ENCODE measurements at places on chromosomes 3 and 15. TPM values are rescaled to one million over a fixed set of nuclear protein-coding genes. Genes with fewer than 3 reads are reported as not detected.

GRCh38 chr15:76962337-76963013, 30.9 kb downstream of the RCN2 start:
- no peak overlapping the region for H3K4me3 ChIP-seq
- no peaks in the 10 kb centered on the region for H3K27me3 ChIP-seq
- no peaks in the 10 kb centered on the region for H3K36me3 ChIP-seq

DNA sequence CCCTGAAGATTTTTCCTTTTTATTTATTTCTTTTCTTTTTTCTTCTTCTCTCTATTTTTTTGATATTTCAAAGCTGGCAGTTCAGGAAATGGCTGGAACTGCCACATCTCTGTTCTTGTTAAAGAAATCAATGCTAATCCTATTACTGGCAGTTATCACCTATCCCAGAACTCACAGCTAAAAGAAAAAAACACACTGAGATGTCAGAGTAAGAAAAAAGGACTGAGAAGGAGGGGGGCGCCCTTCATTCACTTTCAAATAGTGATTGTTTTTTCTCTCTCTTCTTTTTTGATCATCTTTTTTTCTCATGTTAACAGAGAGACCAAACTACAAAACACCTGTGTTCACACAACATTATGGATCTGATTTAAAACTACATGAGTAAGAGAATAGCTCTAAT, 337.1 kb downstream of the IL20RB start:
- no peak for DNase-seq
- H3K36me3 ChIP-seq = no peaks in the 10 kb centered on the region
- H3K27me3 ChIP-seq = no peaks in the 10 kb centered on the region
- no peak overlapping the region for H3K4me3 ChIP-seq
- H3K4me1 ChIP-seq = no peaks in the 10 kb centered on the region
- no peak overlapping the region for H3K27ac ChIP-seq

- no peak for DNase-seq
- no peak overlapping the region for H3K4me3 ChIP-seq
- no peaks in the 10 kb centered on the region for H3K36me3 ChIP-seq
- no peaks in the 10 kb centered on the region for H3K27me3 ChIP-seq
- H3K4me1 ChIP-seq = no peaks in the 10 kb centered on the region
- no peak overlapping the region for H3K27ac ChIP-seq
These were observed 365.5 kb downstream of the GBE1 start for GRCh38 chr3:81395739-81396513.

DNA sequence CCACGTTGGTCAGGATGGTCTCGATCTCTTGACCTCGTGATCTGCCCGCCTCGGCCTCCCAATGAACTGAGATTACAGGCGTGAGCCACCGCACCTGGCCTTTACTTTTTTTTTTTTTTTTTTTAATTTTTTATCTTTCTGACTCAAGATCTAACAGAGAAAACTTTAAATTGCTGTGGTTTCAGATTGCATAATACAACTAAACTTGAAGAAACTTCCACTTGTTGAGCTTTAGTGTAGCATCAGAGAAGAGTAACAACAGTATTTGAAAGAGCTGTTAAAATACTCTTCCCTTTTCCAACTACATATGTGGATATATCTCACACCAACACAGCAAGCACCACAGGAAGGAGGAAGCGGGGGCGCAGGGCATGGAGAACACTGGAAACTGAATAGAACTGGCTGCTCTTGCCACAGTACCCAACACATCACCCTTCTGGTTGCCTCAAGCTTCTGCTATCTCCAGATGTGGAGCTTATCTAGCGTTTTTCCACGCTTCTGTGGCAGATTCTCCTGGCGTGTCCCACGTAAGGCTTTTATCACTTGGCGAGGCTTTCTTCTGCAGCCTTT, 45.4 kb downstream of the MAP6D1 start:
- H3K4me1 ChIP-seq = peaks cover 4% of the 10 kb centered on the region
- H3K27ac ChIP-seq = peak overlapping the region; percentile 54
- peaks cover 61% of the 10 kb centered on the region for H3K36me3 ChIP-seq
- no peak overlapping the region for H3K4me3 ChIP-seq
- DNase-seq = no peak

DNA sequence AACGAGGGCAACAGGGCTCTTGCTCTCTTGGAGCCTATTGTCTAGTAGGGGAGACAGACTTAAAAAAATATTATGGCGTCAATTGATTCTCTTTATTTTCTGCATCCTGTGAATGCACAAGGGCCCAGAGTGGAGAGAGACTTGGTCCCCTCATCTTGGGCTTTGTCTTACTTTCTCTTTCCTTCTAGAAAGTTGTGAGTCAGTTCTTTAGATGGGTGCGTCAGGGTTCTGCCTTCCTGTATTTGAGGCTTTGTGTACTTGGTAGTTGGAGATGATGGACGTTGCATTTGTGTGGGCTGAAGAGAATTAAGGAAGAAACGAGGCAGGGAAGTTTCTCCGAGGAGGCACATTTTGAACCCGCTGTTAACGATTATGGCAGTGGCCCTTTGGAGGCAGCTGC, 52.9 kb downstream of the CACNA1D start:
- H3K27me3 ChIP-seq = no peaks in the 10 kb centered on the region
- H3K36me3 ChIP-seq = no peaks in the 10 kb centered on the region
- H3K4me1 ChIP-seq = no peaks in the 10 kb centered on the region

- DNase-seq = no peak
- peaks cover 1% of the 10 kb centered on the region for H3K4me1 ChIP-seq
- H3K27ac ChIP-seq = no peak overlapping the region
These were observed 6.6 kb upstream of the CCNL1 start for GRCh38 chr3:157166561-157166960.

- peaks cover 19% of the 10 kb centered on the region for H3K27me3 ChIP-seq
- H3K4me3 ChIP-seq = peak within 1 kb of the TSS; percentile 27
- H3K36me3 ChIP-seq = no peaks in the 10 kb centered on the region
- no peak within 1 kb of the TSS for H3K27ac ChIP-seq
- no peak for DNase-seq
These were observed at the start of gene RHCG for GRCh38 chr15:89496155-89497098. RHCG (minus strand) TSS chr15:89496583; CDS start chr15:89496544, 39 bp downstream.

- no peak overlapping the region for H3K27ac ChIP-seq
- H3K36me3 ChIP-seq = no peaks in the 10 kb centered on the region
These were observed 223.2 kb downstream of the MTHFS start for GRCh38 chr15:79673416-79674123.

DNA sequence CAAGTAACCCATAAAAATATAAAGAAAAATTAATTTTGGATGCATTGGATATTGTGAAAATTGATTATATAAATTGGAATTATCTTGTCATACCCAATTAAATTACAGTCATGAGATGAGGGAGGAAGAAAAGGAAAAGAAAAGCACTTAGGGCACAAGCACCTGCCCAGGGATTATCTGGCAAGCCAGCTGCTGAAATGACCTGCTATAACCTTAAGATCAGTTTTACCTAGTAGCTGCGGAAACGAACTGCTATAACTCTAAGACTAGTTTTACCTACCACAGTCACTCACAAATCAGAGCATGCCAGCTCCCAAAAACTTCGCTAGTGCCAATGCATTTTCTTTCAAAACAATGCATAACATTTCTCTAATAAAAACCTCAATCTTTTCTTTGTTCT, 26.2 kb downstream of the LRRFIP2 start:
- H3K4me1 ChIP-seq = peaks cover 59% of the 10 kb centered on the region
- no peak for DNase-seq
- peak overlapping the region; percentile 81 for H3K27ac ChIP-seq
- no peaks in the 10 kb centered on the region for H3K27me3 ChIP-seq
- H3K4me3 ChIP-seq = no peak overlapping the region

DNA sequence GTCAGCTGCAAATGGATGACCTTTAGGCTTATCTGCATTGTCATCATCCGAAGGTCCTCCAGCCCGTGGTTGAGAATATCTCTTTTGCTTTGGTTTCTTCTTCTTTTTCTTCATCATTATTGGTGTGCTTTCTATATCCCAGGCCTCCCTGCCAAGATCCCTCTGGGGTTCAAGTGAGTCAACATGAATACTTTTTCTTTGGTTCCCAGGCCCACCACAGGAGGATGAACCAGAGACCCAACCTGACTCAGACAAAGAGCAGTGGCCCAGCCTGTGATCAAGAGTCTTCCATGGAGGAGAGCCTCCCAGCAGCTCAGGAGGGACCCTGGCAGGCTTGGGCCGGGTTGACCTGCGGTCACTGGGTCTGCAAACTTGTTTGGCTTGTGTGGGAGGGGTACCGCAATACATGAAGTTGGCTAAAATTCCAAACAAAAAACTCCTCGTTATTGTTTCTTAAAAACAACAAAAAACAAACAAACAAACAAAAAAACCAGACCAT, 104.2 kb downstream of the MAP4 start:
- no peak overlapping the region for H3K4me3 ChIP-seq
- DNase-seq = no peak
- no peaks in the 10 kb centered on the region for H3K4me1 ChIP-seq
- peaks cover 97% of the 10 kb centered on the region for H3K36me3 ChIP-seq
- no peak overlapping the region for H3K27ac ChIP-seq

DNA sequence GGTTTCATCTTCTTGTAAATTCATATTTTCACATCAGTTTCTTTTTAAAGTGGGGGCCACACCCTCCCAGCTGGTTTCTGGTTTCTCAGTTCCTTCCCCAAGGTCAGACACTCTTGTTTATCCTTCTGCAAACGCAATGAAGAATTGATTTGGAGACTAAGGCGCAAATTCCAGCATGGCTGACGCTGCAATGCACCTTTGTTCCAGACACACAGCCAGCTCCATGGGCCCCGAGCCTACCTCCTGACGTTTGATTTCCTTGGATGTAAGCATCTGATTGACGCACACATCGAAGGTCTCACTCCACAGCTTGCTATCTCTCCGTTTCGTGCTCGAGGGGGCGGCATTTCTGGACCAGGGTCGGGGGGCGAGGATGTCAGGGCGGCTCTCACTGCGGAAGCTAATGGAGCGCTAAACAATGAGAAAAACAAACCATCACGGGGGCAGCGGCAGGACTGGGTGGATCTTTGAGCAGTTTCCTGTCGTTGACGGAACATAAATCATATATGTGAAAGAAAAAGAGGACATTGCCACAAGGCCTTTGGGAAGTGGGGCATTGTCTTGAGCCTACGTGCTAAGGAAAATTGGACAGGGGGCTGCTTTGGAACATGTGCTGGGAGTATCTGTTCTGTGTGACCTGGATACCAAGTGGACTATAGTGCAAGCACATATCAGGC, 46.9 kb downstream of the ARHGEF3 start:
- peaks cover 5% of the 10 kb centered on the region for H3K36me3 ChIP-seq
- H3K4me3 ChIP-seq = peak overlapping the region; percentile 46
- peak; percentile 86 for DNase-seq
- no peaks in the 10 kb centered on the region for H3K27me3 ChIP-seq
- peak overlapping the region; percentile 76 for H3K27ac ChIP-seq

DNA sequence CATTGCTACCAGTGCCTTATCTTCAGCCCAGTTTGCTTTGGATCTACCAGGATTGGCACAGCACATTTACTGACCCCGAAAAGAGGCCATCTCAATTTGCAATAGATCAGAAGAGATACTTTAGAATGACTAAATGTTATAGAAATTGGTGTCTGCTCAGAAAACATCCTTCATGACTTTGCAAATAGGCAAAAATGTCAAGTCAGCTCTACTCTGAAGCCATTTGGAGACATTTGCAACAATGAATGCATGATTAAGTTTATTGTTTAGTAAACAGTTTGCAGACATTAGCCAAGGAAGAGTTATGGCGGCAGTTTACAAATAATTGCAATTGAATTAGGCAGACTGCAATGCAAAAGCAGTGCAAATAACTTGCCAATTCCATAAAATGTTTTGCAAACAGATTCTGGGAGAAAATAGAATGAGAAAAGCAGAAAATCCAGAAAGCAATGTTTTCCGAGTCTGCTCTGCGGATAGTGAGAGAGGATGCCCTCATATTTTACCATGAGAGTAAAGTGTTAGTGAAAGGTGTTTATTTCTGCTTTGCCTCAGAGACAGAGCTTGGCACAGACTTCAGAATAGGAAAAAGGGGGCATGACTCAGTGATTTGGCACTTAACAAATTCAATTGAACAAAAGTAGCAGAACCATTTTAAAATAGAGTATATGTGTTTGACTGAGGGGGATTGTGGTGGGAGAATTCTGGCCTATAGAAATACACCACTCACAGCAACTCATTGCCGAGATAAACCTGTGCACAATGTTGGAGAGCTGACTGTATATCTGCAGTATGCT, 334.9 kb upstream of the NR2F2 start:
- H3K4me3 ChIP-seq = no peak overlapping the region
- DNase-seq = no peak
- H3K27me3 ChIP-seq = no peaks in the 10 kb centered on the region
- no peak overlapping the region for H3K27ac ChIP-seq
- H3K4me1 ChIP-seq = no peaks in the 10 kb centered on the region
- no peaks in the 10 kb centered on the region for H3K36me3 ChIP-seq

GRCh38 chr3:47430606-47431005, 45.1 kb downstream of the SCAP start:
- DNase-seq = peak; percentile 38
- H3K27ac ChIP-seq = no peak overlapping the region
- no peaks in the 10 kb centered on the region for H3K27me3 ChIP-seq
- H3K4me1 ChIP-seq = no peaks in the 10 kb centered on the region

GRCh38 chr15:51237816-51238215, 100.6 kb downstream of the CYP19A1 start:
- no peaks in the 10 kb centered on the region for H3K4me1 ChIP-seq
- no peak overlapping the region for H3K4me3 ChIP-seq
- H3K27ac ChIP-seq = no peak overlapping the region
- peaks cover 21% of the 10 kb centered on the region for H3K27me3 ChIP-seq
- DNase-seq = no peak

- H3K4me3 ChIP-seq = no peak overlapping the region
- no peaks in the 10 kb centered on the region for H3K27me3 ChIP-seq
- H3K27ac ChIP-seq = no peak overlapping the region
- no peak for DNase-seq
- H3K36me3 ChIP-seq = no peaks in the 10 kb centered on the region
These were observed 313.3 kb downstream of the MECOM start for GRCh38 chr3:169350228-169350627.

P4HTM gene
- total RNA-seq = 33.0 TPM

PEX5L gene
- total RNA-seq = not detected

TM4SF18 gene
- total RNA-seq = 58.6 TPM

THSD4 gene
- total RNA-seq = 10.7 TPM

TCAIM gene
- 31.7 TPM for total RNA-seq

CCNB2 gene
- 13.1 TPM for total RNA-seq

ANKRD63 gene
- not detected for total RNA-seq

Measured in spleen (tissue), 13 donors.